AG04449 (cell line): ENCODE measurements at places on chromosomes 6 and 20.

GRCh38 chr6:7252390-7252789 is 60.6 kb downstream of the SSR1 start:
- DNase-seq: no peak

DNA sequence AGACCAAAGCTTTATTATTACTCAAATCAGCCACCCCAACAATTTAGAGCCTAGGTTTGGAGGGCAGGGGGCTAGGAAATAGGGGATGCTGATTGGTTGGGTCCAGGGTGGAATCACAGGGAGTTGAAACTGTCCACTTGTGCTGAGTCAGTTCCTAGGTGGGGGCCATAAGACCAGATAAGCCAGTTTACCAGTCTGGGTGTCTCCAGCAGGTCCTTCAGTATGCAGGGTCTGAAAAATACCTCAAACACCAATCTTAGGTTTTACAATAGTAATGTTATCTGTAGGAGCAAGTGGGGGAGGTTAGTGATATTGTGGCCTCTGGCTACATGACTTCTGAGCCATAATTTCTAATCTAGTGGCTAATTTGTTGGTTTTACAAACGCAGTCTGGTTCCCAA is 63.2 kb downstream of the UBR2 start:
- DNase-seq: no peak

DNA sequence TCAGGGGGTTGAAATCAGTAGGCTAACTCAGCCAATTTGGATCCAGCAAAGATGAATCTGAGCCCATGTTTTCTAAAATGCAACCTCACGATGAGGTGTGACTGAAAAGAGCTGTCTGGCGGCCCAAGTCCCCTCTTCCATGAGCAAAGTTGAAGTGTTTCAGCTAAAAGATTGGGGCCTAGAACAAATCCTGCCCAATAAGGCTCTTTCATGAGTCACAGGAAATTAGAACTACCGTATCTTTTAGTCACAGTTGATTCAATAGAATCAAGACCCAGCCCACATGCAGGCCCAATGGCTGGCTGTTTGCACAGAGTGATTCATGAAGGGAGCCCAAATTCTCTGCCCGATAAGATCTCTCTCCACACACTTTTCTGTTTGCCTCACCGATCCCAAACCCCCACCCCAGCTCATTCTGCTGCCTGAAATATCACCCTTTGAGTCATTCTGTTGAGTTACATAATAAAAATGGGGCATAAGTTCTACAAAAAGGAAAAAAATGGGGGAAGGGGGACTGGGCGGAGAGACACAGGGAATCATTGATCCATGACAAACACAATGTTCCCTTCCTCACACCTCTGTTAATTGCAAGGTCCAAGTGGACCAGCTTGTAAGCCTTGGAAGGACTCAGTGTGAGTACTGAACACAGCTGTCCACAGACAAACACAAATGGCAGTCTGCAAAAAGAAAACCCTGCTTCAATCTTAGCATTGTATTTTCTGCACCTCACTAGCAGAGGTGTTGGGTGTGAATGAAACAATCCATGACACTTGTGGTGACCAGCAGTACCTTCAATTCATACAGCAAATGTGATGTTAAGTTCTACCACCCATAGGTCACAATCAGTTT is 13.8 kb downstream of the FOXQ1 start:
- peak; percentile 52 for DNase-seq

- no peak for DNase-seq
Measured at GRCh38 chr6:154814063-154814462, 80.8 kb downstream of the SCAF8 start.

DNA sequence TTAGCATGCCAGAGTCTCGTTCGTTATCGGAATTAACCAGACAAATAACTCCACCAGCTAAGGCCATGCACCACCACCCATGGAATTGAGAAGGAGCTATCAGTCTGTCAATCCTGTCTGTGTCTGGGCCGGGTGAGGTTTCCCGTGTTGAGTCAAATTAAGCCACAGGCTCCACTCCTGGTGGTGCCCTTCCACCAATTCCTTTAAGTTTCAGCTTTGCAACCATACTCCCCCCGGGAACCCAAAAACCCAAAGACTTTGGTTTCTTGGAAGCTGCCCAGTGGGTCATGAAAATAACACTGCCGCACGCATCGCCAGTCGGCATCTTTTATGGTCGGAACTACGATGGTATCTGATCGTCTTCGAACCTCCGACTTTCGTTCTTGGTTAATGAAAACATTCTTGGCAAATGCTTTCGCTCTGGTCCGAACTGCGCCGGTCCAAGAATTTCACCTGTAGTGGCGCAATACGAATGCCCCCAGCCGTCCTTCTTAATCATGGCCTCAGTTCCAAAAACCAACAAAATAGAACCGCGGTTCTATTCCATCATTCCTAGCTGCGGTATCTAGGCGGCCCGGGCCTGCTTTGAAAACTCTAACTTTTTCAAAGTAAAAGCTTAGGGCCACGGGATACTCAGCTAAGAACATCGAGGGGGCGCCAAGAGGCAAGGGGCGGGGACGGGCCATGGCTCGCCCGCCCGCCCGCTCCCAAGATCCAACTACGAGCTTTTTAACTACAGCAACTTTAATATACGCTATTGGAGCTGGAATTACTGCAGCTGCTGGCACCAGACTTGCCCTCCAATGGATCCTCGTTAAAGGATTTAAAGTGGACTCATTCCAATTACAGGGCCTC is 1958.5 kb upstream of the DEFB115 start:
- DNase-seq: no peak

DNA sequence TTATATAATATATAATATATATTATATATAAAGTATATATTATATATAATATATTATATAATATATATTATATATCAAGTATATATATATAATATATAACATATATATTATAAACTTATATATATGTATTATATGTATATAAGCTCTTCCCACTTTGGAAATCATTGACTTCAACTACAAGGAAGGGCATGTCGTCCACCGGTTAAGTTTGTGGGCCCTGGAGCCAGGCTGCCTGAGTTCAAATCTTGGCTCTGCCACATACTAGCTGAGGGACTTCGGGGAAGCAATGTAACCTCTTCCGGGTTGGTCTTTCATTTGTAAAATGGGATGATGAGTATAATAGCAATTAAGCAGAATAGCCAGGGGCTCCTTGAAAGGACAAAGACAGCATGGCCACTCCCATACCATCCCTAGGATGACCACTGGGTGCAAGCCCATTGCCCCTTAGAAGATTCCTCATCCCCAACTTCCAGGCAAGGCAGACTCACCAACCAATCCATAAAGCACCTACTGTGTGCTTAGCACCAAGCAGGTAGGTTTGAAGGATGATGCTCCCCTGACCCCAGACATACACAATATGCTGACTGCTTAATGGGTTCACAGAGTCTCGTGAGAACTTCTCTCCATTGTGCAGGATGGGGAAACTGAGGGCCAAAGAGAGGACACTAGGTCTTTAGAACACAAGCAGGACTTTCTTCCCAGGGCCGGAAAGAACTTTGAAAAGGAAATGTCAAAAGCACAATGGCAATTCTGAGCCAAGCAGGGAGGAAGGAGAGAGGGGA is 163.2 kb downstream of the MRPL14 start:
- no peak for DNase-seq

GRCh38 chr6:35468980-35469750 is 964 bp downstream of the RPL10A start:
- no peak for DNase-seq

- DNase-seq: peak; percentile 24
Measured at GRCh38 chr6:151534576-151534975, 40.8 kb downstream of the CCDC170 start.

DNA sequence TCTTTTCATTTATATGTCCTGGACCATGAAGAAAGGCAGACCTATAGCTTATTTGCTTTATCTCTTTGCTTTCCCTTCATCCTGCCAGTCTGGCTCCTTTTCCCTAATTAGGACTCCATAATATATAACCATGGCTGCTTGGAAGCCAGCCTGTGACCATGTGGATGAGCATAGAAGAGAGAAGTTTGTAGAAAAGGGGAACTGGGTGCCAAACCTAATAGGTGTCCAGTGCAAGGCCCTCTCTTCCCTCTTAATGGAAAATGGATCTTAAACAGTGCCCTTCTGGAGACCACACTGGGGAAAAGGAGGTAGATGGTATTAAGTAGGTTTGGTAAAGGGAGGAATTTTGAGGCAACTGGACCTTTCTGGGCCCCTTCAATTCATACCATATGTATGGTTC is 16.7 kb upstream of the OSTM1 start:
- DNase-seq: no peak

GRCh38 chr6:33147807-33148666 is 44.2 kb downstream of the COL11A2 start:
- DNase-seq: no peak

GRCh38 chr6:106421496-106421895 is 61.0 kb downstream of the CRYBG1 start:
- no peak for DNase-seq

- DNase-seq: no peak
Measured at GRCh38 chr6:156175971-156176421, 601.2 kb upstream of the ARID1B start.

GRCh38 chr6:41644297-41644879 is 6.1 kb downstream of the MDFI start:
- no peak for DNase-seq

- DNase-seq: no peak
Measured at GRCh38 chr6:124076336-124077048, 272.8 kb downstream of the NKAIN2 start.

GRCh38 chr20:634148-634925 is 18.7 kb downstream of the SRXN1 start:
- DNase-seq: no peak

DNA sequence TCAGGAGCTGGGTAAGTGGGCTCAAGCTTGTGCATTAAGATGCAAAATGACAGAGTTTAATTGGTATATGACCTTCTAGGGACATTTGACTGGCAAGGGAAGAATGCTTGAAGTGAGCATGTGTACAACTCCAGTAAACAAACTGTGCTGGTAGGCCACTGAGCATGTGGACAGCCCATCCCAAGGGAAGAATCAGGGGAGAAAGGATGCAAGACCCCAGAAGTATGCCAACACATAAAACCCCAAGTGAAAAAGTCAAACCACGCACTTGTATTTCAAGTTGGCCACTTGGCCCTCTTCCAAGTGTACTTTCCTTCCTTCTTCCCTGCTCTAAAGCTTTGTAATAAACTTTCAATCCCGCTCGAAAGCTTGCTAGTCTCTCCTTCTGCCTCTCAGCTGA is 10.4 kb upstream of the THBD start:
- DNase-seq: no peak

DNA sequence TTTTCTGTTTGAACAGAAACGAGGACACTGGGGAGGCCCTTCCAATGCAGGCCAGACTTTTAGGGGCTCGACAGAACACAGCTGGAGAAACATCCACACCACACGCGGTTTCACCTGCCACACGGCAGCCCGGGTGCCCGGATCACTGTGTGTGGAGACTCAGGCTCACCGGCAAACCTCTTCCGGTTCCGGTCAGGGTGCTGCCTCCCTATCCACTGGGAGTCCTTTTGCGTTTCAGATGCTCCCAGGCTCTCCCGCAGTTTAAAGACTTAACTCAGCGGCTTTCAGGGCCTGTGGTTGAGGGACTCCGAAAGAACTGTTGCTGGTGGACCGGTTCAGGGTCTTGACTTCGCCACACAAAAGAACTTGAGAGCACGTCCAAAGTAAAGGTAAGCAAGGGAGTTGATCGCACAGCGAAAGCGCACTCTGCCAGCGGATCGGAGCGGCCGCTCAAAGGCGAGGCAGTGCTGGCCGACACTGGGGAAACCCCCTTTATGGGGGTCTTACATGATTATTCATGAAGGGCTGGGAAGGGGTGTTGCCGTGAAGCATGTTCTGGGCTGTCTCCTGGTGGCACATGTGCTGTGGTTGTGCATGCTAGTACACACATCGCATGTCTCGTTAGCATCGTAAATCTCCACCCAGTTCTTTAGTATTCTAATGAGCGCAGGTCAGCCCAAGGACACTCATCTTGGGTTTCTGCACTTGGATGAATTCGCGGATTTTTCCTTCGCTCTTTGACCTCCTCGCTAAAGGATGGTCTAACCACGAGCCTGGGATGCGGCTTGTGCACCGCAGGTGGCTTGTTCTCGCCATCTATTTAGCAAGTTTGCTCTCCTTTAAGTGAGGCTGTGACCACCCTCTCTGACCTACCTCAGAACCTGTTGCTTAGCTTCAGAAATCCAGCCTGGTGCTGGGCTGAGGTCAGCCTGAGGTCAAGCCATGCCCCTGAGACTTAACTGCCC is 180.3 kb downstream of the CDH26 start:
- DNase-seq: no peak

GRCh38 chr6:110265273-110265672 is 85.0 kb downstream of the CDC40 start:
- no peak for DNase-seq

GRCh38 chr6:2732503-2733089 is 18.1 kb downstream of the MYLK4 start:
- no peak for DNase-seq

- DNase-seq: no peak
Measured at GRCh38 chr6:74741646-74742045, 464.2 kb downstream of the COL12A1 start.

DNA sequence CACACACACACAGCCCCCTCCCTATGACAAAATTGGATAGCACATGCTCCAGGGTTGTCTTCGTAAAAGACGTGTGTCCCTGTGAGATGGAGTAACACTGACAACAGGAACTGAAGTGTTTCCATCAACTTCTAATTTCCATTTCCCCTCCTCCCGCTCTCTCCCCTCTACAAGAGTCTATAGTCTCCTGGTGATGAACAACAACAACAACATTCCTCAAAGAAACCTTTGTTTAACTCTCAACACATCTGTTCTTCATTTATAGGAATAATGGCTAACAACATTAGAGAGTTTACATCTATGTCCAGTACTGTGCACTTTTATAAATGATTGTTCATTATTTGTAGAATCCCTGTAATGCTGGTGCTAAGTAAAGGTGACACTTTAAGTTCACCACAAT is 205.8 kb upstream of the SSTR4 start:
- no peak for DNase-seq

DNA sequence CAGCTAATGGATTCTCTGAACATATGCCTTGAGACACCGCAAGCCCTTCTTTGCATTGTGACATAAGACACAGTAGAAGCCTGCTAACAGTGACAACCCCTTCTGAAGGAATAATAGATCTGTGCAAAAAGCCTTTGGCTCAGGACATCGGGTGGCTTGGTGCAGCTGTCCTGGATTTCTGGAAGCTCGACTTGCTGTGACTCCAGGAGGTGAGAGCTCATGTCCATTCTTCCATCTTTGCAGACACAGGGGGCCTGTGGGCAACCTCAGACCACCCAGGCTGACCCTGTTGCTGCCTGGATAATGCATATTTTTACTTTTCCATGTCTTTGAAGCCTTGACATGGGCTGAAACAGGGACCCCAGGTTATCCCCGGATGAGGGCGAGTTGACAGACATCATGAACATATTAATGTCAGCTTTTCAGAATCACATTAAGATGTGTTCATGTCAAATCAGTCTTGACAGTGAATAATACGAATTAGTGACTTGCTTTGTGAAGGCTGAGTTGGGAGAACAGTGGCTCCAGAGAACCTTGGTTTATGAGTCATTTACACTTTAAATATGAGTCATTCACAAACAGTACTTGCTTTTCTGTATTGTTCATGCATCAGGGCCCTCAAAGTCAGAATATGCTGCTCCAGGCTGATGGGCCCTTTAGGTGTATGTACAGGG is 66.8 kb upstream of the IYD start:
- DNase-seq: no peak

GRCh38 chr6:133047065-133047665 is 194.0 kb upstream of the EYA4 start:
- DNase-seq: no peak
